ENCODE measurements at places on chromosomes 3 and 15.

DNA sequence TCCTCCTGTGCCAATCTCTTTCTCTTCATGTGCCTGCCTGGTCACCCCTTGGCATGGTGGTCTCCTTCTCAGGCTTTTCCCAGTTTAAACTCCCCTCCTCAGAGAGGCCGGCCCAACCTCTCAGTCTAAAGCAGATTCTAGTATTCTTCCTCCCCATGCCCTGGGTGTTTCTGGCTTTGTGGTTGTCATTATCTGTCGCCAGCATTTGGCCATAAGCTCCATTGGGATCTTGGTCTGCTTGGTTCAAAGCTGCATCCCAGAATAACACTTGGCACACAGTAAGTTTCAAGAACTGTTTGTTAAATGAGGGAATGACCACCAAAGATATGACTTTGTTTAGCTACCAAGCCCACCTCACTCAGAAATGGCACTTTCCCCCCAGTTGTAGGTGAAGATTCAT is 11.2 kb upstream of the RAD18 start:
- no peak for DNase-seq

- no peak for DNase-seq
These were observed 25.6 kb downstream of the SSUH2 start for GRCh38 chr3:8618950-8619349.

GRCh38 chr15:80141916-80142598 is 10.7 kb upstream of the FAH start:
- no peak for DNase-seq

- DNase-seq: no peak
These were observed 6.8 kb upstream of the GATA2 start for GRCh38 chr3:128499724-128500275.

DNA sequence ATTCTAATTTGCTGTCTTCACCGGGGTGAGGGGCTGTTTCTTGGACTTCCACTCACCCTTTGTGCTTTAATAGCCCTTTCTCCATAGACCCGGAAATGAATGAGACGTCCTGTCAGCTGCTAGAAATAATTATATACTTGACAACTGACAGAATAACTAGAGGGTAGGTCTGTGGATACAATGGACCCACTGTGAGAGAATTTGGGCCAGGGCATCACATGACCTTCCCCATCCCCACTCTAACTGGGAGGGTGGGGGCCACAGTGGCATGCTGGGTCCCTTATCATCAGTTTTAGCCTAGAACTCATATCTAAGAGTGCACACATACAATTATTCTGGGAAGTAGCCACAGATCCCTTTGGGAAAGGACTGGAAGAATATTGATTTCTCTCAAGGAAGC is 25.9 kb upstream of the MINAR1 start:
- no peak for DNase-seq

- no peak for DNase-seq
These were observed 42.3 kb downstream of the CGNL1 start for GRCh38 chr15:57418635-57419034.

DNA sequence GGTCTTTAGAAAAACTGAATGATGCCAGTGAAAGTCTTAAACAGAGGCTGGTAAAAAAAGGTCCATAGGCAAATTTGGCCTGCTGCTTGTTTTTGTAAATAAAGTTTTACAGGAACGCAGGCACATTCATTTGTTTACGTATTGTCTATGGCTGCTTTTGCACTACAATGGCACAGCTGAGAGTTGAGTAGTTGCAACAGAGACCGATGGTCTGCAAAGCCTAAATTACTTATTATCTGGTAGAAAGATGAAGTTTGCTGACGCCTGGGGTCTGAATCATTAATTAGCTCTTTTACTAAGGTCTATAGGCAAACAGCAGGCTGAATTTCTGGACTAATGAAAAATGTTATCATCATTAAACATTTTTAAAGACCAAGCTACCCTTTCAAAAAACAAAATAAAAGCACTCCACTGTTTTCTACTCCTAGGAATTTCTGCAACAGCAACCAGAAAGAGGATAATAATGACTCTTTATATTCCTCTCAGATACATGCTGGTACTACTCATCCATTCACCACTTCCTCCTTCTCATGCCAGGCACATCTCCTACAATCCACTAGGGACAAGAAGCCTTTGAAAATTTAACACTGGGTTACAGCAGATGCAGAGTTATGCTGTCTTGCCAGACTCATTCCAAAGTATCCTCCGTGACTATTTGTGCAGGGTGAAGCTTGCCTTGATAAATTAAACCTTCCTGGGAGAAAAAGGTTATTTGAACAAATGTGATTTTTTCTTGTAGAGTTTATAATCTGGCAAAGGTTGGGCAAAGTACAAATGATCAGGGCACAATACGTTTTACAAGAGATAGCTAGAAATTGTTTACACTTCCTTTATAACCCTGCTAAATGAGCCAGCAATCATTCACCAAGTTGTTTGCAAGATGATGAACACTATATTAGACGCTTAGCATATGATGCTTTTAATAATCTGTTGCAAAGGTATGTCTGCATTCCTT is 6.0 kb downstream of the GATM start:
- no peak for DNase-seq

DNA sequence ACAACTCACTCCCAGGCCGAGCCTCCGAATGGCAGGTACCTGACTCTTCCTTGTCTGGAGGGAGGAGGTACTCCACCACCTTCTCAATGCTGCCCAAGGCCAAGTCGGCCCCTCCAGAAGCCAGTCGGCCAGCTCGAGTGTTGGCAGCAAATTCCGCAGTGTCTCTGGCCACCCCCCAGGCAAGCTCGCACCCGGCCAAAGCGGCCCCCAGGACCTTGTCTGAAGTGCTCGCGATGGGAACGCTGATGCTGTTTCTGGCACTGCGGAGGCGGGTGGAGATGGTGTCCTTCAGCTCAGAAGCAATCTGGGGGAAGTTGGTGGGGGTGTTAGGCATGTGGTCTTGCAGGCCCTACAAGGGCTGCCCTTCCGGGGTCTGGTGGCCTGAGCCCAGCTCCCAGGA is 9.2 kb downstream of the PLIN1 start:
- no peak for DNase-seq

DNA sequence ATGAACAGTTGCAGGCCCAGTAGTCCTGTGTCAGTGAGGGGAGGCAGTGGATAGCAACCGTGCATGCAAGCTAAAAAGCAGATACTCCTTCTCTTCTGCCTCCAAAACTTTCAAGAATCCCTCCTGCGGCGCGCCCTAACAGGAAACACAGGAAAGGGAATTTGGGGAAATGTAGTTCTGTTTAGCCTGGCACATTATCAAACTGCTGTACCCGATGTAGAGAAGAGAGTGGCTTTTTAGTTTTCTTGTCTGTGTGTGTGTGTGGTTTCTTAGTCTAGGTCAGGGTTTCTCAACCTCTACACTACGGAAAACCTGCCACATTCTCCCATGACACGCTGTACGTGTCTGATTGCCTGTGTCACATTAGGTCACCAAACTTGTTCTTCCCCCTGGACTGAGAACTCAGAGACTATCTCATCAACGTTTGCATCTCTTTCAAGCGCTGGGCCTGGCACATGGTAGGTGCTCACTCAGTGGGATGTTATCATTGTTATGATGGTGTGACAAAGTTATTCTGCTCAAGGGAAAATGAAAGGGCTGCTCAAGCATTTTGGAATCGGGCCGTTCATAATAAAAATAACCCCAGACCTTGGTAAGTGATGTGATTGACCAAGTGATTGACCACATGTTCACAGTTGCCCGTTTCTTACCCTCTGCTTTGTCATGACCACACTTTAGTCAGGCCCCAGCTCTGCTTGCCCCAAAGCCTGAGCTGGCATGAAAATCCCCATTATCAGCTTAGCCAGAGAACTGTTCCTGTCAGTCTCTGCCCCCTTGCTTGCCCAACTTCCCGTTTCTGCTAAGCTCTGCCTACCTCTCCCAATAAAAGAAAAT is 33.2 kb downstream of the TM4SF4 start:
- DNase-seq: no peak

DNA sequence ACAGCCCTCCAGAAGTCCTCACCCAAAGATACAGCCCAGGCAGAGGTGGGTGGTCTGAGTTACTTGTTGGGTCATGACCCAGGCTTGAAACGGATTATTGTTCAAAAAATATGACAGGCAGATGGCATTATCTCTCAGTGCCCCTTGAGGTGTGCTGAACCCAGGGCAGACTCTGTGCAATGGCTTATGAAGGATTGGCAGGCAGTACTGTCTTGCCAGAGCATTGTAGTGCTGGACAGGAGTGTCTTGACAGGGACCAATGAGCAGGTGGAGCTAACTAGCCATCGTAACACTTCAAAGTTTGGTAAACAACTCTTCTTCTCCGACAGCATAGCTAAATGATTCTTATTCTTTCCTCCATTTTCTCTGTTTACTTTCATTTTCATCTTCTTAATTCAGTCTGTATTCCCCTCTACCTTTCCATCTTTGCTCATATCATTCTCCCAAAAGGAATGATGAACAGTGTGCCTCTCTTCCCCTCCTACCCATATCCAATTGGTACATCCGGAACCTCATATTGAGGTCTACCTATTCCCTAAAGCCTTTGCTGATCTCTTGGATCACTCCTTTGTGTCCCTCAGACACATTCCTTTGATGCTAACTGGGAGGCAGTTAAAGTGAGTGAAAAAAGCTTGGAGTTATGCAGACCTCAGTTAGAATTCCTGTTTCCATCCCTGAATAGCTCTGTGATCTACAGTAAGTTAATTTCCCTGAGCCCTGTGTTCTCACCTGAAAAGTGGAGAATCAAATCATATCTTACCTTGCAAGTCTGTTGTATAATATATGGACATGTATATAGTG is 2.6 kb upstream of the IL20RB start:
- DNase-seq: no peak

All from stimulated activated CD8-positive, alpha-beta memory T cell treated with anti-CD3 and anti-CD28 coated beads, Interleukin-15, amount 100 ng/mL, for 24 hours (primary cell).